Activated CD8-positive, alpha-beta memory T cell treated with anti-CD3 and anti-CD28 coated beads for 1 hour (primary cell): ENCODE measurements at places on chromosomes 16 and 17.

- DNase-seq = no peak
Measured at GRCh38 chr17:7413346-7413985, 5.8 kb downstream of the NLGN2 start.

DNA sequence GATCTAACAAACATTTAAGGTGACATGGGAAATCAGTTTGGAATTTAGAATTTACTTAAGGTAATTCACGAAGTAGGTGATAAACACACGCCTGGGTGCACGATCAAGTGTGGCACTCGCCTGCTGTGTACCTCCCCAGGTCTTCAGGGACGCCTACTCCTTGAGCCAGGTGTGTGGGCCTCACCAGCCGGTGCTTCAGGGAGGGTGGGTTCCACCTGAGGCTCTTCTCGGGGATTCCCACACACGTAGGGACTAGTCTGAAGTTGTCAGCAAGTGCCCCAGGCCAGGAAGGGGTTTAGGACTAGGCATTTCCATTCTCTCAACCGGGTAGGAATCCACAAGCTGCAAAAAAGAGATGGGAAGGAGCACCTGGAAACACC is 9.8 kb upstream of the NAT9 start:
- DNase-seq = no peak

- DNase-seq = no peak
Measured at GRCh38 chr17:72804949-72805707, 287.4 kb downstream of the SLC39A11 start.

- DNase-seq = no peak
Measured at GRCh38 chr16:85627089-85627488, 14.0 kb downstream of the GSE1 start.

DNA sequence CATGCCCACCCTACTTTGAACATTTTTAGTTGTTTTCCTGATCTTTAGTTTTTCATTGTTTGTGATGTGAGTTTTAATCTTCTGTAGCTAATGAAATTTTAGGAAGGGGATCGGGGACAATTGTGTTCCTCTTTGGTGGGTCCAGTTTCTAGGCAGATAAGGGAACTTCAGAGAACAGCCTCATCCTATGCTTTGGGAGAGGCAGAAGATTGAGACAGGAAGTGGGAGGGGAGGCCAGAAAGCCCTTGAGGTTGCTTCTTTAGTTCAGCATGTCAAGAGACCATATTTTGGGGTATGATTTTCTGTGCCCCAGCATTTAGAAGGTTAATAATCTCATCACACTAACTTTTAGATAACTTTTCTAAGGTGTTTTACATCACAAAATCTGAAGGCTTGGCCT is 191.0 kb downstream of the TANC2 start:
- no peak for DNase-seq

DNA sequence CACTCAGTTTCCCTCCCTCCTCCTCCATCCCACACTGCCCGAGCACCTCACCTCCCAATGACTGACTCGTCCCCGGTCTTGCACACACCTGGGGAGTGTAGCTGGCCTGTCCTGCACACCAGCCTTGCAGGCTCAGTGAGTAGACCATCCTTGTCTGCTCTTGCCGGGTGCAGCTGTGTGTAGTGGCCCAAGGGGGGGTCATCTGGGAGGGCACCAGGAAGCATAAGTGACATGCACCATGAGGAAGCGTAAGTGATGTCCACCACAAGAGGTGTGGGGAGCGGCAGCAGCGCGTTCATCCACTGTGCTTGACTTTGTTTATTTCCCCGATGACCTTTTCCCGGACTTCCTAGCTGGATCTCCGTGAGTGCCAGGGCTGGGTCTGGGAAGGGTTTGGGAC is 45.5 kb upstream of the CDR2 start:
- no peak for DNase-seq

DNA sequence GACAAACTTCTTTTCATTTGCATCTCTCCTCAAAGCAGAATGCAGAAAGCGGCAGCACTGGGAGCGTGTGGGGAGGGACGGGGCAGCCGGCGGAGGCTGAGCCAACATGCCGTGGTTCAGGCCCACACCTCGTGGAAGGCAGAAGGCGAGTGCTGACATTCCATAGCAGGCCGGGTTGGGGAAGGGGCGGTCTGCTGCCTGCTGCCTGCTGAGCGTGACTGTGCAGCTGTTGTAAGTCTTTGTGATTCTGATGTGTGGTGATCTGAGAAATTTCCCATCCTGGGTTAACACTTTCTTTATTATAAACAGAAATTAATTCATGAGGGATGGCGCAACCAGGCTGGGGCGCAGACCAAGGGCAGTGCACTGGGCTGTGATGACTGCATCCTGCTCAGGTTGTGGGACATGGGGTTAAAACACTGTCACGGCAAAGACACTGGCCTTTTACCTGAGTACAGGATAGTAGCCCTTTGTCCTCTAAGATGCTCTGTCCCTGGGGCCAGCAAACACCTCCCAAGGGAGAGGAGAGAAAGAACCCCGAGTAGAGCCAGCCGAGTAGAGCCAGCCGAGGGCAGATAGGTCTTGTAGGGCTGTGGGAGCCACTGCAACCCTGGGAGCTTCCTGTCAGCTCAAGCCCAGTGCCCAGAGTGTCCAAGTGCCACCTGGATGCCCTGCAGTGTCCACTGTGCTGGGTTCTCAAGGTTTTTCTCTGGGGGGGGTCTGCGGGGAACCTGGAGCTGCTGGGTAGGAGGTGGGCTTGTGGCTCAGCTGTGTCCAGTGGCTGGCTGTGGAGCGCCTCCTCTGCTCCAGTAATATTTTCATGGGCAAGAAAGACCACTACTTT is 8.8 kb upstream of the DNASE1 start:
- DNase-seq = no peak

GRCh38 chr17:42667088-42667951 is 8.2 kb downstream of the TUBG2 start:
- no peak for DNase-seq

GRCh38 chr17:77882040-77882439 is 76.5 kb upstream of the TNRC6C start:
- DNase-seq = no peak

DNA sequence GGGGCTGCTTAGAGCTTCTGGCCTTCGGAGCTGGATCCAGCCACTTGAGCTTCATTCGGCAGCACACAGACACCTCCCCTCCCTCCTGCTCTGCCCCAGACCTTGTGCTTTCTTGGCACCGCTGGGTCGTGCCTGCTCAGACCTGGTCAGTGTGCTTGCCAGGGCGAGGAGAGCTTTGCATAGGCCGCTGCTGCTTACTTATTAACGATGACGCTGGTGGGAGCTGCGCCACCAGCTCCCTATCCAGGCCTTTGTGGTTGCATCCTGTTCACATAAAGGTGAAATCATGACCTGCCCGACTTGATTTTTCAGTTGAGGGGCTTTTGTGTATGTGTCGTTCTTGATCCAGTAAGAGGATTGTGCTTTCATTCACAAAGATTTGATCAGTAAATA is 101.1 kb downstream of the MSI2 start:
- DNase-seq = no peak

GRCh38 chr17:6509921-6510320 is 46.4 kb downstream of the PITPNM3 start:
- no peak for DNase-seq

GRCh38 chr17:73595479-73595878 is 48.8 kb downstream of the SDK2 start:
- no peak for DNase-seq

DNA sequence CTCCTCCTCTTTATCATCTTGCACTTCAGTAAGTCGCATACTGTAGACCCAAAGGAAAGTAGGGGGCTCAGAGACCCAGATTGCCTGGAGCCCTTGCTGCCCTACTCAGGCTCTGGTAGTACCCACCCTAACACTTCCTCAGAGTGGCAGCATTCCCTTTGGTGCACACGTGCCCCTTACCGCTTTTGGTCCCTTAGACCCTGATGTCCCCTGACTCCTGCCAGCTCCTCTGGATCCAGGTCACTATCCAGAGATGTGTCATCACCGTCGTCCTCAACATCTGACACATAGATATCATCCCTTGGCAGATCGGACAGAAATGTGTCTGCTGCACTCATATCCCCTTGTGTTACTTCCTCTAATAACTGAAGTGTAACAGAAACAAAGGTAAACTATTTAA is 5.4 kb upstream of the PSMC5 start:
- DNase-seq = no peak

- DNase-seq = no peak
Measured at GRCh38 chr16:19601083-19601976, 45.8 kb downstream of the VPS35L start.

GRCh38 chr17:81553616-81554181 is 1.5 kb upstream of the FAAP100 start:
- DNase-seq = no peak

DNA sequence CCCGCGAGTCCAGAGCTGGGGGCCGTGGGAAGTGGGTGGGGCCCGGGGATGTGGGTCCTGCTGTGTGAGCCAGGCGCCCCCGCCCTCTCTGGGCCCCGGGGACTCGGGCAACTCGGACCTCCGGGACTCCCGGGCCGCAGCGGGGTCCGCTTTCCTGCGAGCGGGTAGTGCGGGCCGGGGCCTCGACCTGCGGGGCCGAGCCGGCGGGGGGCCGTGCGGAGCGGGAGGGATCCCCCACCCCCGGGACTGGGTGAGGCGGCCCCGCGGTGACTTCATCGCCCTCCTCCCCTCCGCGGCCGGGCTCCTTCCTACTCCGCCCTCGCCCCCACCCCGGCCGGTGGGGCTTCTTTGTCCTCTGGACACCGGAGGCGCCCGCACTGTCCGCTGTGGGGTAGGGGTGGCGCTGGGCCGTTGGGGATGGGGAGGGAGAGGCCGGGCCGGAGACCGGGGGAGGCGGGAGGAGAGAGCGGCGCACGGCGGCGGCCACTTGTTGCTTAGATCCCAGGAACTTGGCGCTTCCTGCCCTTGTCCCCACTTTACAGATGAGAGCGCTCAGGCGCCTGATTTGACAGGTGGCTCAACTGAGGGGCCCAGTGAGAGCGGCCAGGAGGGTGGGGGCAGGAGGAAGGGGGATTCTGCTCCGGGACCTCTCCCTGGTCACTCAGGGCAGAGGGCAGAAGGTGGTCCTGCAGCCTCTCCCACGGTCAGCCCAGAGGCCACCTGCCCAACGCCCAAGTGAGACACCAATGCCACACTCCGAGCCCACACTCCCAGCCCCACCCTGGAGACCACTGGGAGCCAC is 874 bp downstream of the CMTM3 start:
- DNase-seq = peak; percentile 12

GRCh38 chr16:70592106-70592571 is 54.2 kb upstream of the IL34 start:
- DNase-seq = no peak

- peak; percentile 27 for DNase-seq
Measured at GRCh38 chr17:76527430-76528111, 9.9 kb downstream of the CYGB start.

GRCh38 chr17:47949946-47950345 is 7.7 kb downstream of the PRR15L start:
- DNase-seq = no peak

- DNase-seq = no peak
Measured at GRCh38 chr17:82374626-82375331, 3.2 kb downstream of the UTS2R start.

- no peak for DNase-seq
Measured at GRCh38 chr16:13645601-13646245, 274.2 kb upstream of the ERCC4 start.

DNA sequence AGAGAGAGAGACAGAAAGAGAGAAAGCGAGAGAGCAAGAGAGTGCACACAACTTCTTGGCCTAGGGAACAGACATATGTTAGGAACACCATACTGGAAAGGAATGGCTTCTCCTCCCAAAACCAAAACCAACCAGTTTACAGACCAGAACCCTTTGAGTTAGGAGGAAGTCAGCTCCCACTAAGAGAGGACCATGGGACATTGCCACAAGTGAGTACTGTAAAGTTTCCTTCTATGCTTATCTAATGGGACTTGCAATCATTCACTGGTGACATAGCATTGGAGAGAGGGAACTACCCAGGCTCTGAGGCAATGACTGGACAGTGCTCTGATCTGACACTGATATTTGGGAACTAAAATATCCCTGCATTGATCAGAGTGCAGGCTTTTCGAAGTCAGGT is 32.4 kb downstream of the TBC1D3B start:
- no peak for DNase-seq

GRCh38 chr16:10935226-10935915 is 6.9 kb downstream of the DEXI start:
- DNase-seq = no peak

GRCh38 chr17:48123111-48123510 is 15.5 kb downstream of the SNX11 start:
- no peak for DNase-seq

DNA sequence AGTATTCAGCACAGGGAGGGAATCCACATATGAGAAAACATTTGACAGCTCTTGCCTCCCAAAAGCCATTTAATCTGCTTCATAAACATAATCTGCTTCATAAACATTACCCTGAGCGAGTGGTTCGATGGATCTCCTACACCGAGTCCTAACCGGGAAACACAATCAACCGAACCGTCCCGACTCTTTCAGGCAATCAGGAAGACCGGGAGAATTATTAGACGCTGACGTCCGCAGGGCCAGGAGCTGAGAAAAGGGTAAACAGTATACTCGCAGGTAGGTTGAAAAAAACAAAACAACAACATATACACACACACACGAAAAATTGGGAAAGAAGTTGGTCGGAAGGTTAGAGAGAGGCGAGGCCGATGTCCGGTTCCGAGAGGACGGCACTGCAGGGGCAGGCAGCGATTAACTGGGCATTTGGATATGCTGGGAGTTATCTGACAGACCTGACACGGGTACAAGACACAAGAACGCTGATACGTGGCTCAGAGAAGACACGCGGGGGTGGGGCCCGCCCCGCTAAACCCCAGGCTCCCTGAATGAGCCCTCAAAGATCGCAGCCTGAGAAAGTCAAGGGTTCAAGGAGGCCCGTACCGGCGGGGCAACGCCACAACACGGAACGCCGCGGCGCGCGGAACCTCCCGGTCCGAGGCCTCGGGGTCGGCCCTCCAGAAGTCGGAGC is 585 bp downstream of the AP1G1 start:
- DNase-seq = peak; percentile 16

DNA sequence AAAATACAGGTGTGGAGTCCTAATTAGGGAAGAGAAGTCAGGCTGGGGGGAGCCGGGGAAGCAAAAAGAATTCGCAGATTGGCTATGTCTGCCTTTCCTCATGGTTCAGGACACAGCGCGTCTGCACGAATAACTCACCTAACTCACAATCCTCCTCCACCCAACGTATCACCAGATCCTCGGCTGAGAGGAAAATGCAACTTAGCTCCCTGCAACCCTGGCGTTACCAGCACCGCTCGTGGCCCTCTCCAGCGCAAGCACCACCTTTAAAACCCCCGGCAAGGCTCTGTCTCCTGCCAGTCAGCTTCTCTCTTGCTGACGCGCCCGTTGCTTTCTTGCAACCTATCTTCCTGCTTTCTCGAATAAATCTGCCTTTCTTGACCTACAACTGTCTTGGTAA is 49.8 kb upstream of the METRNL start:
- DNase-seq = no peak
